DND-41 (cell line): ENCODE measurements at places on chromosomes 7 and 10.

- H3K27ac ChIP-seq: peak overlapping the region; percentile 81
- peak overlapping the region; percentile 46 for H3K4me3 ChIP-seq
- DNase-seq: peak; percentile 70
- no peaks in the 10 kb centered on the region for H3K36me3 ChIP-seq
These were observed 63.7 kb downstream of the ZNRF2 start for GRCh38 chr7:30348083-30348560.

DNA sequence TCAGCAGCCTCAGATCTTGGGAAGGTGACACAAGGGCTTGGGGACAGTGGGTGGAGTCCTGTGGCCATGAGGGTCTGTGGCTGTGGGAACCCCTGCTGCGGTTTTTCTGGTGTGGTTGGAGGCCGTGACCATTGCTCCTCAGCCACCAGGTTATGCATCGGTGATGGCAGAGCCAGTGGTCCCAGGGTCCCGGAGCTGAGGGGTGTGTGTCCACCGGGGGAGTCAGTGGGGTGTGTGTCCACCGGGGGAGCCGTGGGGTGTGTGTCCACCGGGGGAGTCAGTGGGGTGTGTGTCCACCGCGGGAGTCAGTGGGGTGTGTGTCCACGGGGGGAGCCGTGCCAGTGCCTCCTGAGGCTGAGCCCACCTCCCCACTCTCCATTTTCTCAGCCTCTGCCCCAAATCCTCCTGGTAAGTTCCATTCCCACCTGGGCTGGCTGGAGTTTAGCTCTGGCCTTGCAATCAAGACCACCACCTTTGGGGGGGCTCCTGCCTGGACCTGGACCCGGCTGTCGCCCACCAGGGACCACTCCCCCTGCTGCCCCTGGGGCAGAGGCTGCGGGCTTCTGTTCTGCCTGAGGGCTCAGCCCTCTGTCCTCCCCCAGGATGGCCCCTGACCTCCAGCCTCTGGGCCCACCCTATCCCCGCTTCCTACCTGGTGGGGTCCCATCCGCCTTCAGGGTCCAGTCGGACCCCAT lies 143.5 kb downstream of the ELFN1 start:
- no peak for DNase-seq
- H3K4me1 ChIP-seq: 0 out of 2 replicates have a peak, but pooled peaks cover 4% of the 10 kb centered on the region
- H3K27ac ChIP-seq: 0 out of 2 replicates have a peak overlapping the region, but pooled peaks have one; percentile 16
- H3K27me3 ChIP-seq: no peaks in the 10 kb centered on the region

GRCh38 chr7:27134392-27134791 lies 3.8 kb upstream of the HOXA4 start:
- H3K4me1 ChIP-seq: no peaks in the 10 kb centered on the region
- H3K36me3 ChIP-seq: no peaks in the 10 kb centered on the region
- H3K27ac ChIP-seq: no peak overlapping the region
- no peak overlapping the region for H3K4me3 ChIP-seq

DNA sequence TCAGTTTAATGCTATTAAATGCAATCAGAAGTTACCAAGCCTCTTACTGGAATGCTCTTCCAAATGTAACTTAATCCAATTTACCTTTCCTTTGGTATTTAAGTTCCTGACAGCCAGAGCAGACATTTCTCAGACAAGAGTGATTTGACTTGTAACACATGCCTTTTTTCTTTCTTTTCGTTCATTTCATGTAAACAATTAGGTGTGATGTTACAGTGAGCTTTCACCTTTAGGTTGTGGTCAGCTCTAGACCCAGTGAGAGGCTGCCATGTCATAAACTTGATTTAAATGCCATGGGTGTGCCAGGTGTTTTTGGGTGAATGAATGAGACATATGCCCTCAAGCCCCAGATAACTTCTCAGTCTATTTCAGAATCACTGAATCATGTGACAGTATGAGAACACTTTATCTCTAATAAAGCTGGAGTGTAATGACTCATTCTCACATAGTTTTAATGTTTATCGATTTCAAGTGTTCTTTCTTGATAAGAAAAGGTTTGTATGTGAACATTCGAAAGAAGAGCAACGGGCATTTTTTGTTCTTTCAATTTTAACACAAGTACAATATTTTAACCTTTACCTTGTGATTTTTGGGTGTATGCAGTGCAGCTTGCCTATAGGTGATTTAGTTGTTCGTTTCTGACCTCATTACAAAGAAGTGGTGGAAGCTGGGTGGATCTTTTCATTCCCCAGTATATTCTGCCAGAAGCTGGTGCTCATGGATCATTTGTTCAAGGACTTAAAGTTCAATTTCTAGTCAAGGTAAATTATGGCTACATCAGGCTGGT lies 61.5 kb downstream of the CHN2 start:
- no peaks in the 10 kb centered on the region for H3K36me3 ChIP-seq
- H3K4me3 ChIP-seq: no peak overlapping the region
- no peaks in the 10 kb centered on the region for H3K27me3 ChIP-seq
- H3K27ac ChIP-seq: no peak overlapping the region

- DNase-seq: no peak
- H3K27me3 ChIP-seq: no peaks in the 10 kb centered on the region
- H3K4me3 ChIP-seq: no peak overlapping the region
- no peak overlapping the region for H3K27ac ChIP-seq
- H3K4me1 ChIP-seq: no peaks in the 10 kb centered on the region
- H3K36me3 ChIP-seq: no peaks in the 10 kb centered on the region
These were observed 17.9 kb downstream of the RTKN2 start for GRCh38 chr10:62250594-62251198.

DNA sequence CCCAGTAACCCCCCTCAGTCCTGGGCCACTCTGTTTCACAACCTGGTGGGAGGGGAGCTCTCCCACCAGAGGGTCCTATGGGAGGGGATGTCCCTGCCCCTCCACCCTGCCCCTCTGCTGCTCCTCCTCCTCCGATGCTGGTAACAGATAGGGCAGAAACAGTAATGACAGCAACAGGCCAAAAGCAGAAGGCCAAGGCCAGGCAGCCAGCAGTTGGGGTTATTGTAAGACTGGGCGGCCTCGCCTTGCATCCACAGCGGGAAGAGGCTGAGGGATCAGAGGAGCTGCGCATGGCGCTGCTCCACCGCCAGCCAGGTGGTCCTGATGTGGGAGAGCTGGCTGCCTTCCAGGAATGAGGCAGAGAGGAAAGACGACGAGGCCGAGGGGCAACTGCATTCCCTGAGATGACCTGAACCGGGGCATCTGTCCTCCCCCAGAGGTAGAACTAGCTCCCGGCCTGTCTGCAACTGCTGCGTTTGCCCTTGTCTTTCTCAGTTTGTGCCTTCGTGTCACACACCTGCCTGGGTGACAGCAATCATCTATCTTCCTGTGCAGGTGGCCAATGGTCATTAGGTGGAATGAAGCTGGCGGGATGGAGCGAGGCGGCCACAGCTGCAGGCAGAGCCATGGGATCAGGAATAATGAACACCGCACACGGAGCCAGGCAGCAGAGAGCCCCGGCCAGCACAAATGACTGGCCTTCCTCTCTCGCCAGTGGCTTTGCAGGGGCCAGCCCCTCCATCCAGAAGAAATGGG lies 54.0 kb upstream of the CACUL1 start:
- DNase-seq: no peak
- H3K4me3 ChIP-seq: no peak overlapping the region
- H3K27me3 ChIP-seq: peaks cover 3% of the 10 kb centered on the region
- H3K27ac ChIP-seq: no peak overlapping the region
- no peaks in the 10 kb centered on the region for H3K36me3 ChIP-seq

GRCh38 chr7:155228894-155229293 lies 68.8 kb upstream of the INSIG1 start:
- no peak overlapping the region for H3K4me3 ChIP-seq
- DNase-seq: no peak
- no peaks in the 10 kb centered on the region for H3K36me3 ChIP-seq
- H3K4me1 ChIP-seq: no peaks in the 10 kb centered on the region
- H3K27me3 ChIP-seq: no peaks in the 10 kb centered on the region

DNA sequence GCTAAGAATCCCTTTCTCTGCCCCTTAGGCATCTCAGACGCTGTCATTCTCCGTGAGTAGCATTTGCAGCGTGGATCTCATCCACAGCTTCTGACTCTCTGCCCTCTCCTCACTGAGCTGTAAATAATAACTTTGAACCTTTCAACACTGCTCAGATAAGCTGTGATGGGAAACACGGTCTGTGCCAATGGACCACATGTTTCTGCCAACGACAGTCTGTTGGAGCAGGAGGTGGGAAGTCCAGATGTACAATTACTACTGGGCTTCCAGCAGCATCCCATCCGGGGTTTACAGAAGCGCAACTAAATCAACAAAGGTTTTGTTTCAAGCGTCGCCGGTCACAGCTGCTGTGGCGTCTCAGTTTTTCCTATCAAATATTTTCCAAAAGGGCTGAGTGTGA lies 1110.6 kb downstream of the TYW1 start:
- no peak for DNase-seq
- no peak overlapping the region for H3K4me3 ChIP-seq
- no peak overlapping the region for H3K27ac ChIP-seq
- H3K27me3 ChIP-seq: no peaks in the 10 kb centered on the region
- H3K36me3 ChIP-seq: no peaks in the 10 kb centered on the region

GRCh38 chr7:30463405-30464145 lies 15.0 kb downstream of the NOD1 start:
- no peak for DNase-seq
- H3K36me3 ChIP-seq: peaks cover 5% of the 10 kb centered on the region; the same call in 1 of the 2 replicates
- H3K4me3 ChIP-seq: no peak overlapping the region
- H3K27ac ChIP-seq: no peak overlapping the region
- H3K27me3 ChIP-seq: no peaks in the 10 kb centered on the region

GRCh38 chr7:41189866-41190265 lies 513.0 kb downstream of the INHBA start:
- no peak overlapping the region for H3K4me3 ChIP-seq
- H3K36me3 ChIP-seq: no peaks in the 10 kb centered on the region
- no peak overlapping the region for H3K27ac ChIP-seq
- DNase-seq: no peak
- no peaks in the 10 kb centered on the region for H3K27me3 ChIP-seq

- H3K36me3 ChIP-seq: no peaks in the 10 kb centered on the region
- peak overlapping the region; percentile 86; the same call in 1 of the 2 replicates for H3K4me3 ChIP-seq
- no peak for DNase-seq
These were observed 283 bp upstream of the TRDMT1 start for GRCh38 chr10:17201794-17202116.

DNA sequence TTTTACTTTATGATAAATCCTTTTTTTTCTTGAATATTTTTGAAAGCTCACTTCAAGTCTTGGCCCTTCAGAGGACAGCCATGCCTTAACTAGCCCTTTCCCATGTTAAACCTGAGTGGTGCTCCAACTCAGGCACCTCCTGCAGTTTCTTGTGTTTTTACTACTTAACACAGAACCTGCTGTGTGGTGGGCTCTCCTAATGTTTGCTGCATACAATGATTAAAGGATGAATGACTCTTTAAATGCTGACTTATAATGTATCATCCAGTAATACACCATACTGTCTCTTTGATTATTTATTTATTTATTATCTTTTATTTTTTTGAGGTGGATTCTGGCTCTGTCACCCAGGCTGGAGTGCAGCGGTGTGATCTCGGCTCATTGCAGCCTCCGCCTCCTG lies 179.4 kb downstream of the SEMA3E start:
- no peak for DNase-seq
- H3K27me3 ChIP-seq: no peaks in the 10 kb centered on the region

DNA sequence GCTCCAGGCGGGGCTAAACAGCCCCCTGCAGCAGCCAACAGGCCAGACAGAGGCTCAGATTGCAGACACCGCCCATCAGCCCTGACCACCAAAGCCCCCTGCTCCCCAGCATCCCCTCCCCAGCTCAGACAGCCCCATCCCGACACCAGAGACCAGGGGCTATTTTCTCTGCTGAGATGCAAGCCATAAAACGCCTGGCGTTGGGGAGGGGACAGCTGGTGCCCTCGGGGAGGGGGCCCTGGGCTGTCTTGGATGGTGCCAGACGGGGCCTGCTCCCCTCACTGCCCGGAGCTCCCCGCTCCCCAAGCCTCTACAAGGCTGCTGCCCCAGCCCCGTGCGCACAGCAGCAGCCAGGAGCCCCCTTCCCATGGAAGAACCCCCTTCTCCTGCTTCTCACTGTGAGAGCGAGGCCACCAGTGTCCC lies 31.8 kb downstream of the GET4 start:
- H3K27ac ChIP-seq: no peak overlapping the region
- no peaks in the 10 kb centered on the region for H3K36me3 ChIP-seq

- H3K36me3 ChIP-seq: no peaks in the 10 kb centered on the region
- DNase-seq: no peak
- H3K27me3 ChIP-seq: no peaks in the 10 kb centered on the region
- H3K27ac ChIP-seq: no peak overlapping the region
- H3K4me3 ChIP-seq: no peak overlapping the region
- no peaks in the 10 kb centered on the region for H3K4me1 ChIP-seq
These were observed 5.6 kb downstream of the LRRC72 start for GRCh38 chr7:16532272-16532671.

- 0 out of 2 replicates have a peak, but pooled peaks cover 5% of the 10 kb centered on the region for H3K4me1 ChIP-seq
- no peak overlapping the region for H3K27ac ChIP-seq
These were observed 70.5 kb downstream of the ITGB1 start for GRCh38 chr10:32887481-32887880.

DNA sequence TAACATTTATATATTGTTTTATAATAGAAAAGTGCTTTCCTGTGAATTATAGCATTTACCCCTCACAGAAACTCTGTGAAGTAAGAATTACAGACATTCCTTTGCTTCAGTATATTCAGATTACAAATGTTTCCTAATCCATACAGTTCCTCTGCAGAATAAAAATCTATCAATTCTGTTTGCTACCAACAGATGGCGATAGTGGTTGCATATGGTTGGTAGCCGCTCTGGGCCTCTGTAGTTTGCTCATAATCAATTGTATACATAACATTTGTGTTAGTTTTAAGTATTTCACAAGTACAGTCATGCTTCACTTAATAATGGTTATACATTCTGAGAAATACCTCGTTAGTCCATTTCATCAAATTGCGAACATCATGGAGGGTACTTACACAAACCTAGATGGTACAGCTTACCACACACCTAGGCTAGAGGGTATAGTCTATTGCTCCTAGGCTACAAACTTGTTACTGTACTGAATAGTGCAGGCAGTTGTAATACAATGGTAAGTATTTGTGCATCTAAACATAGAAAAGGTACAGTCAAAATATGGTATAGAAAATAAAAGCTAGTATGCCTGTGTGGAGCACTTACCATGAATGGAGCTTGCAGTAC lies 94.4 kb upstream of the STEAP4 start:
- no peak overlapping the region for H3K4me3 ChIP-seq
- no peaks in the 10 kb centered on the region for H3K36me3 ChIP-seq
- no peak for DNase-seq
- no peaks in the 10 kb centered on the region for H3K4me1 ChIP-seq
- H3K27me3 ChIP-seq: no peaks in the 10 kb centered on the region

DNA sequence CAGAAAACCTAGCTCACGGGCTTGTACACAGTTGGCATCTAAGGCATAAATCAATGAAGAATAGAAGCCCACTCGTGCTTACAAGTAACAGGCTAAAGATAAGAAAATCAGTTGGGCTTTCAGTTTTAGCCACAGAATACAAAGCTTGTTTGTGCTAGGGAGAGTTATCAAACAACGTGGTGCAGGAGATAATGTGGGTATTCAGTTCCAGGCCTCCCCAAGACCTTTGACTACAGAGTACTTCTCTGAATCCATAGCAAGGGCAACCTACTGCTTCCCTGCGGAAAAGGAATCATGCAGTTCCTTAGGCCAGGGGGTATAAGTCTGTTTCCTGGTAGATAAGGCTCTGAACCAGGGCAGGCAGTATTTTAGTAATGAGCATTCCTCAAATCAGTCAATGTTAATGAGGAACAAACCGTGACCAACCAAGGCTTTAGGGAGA lies 219.5 kb upstream of the CSTF2T start:
- H3K4me1 ChIP-seq: no peaks in the 10 kb centered on the region
- no peaks in the 10 kb centered on the region for H3K27me3 ChIP-seq
- H3K27ac ChIP-seq: no peak overlapping the region
- no peak overlapping the region for H3K4me3 ChIP-seq
- no peaks in the 10 kb centered on the region for H3K36me3 ChIP-seq
